ENCODE measurements at places on chromosomes 6 and 20. TPM values are rescaled to one million over a fixed set of nuclear protein-coding genes. Genes with fewer than 3 reads are reported as not detected.

MTG2 gene
- 36.3 TPM for polyA plus RNA-seq

BANF2 gene
- not detected for polyA plus RNA-seq

NCOA5 gene
- polyA plus RNA-seq: 30.5 TPM

MBOAT1 gene
- 7.7 TPM for polyA plus RNA-seq

IL20RA gene
- not detected for polyA plus RNA-seq

TCF21 gene
- not detected for polyA plus RNA-seq

GSTA2 gene
- not detected for polyA plus RNA-seq

HDGFL1 gene
- 0.05 TPM for polyA plus RNA-seq

TMC2 gene
- not detected for polyA plus RNA-seq

ZNF831 gene
- polyA plus RNA-seq: 0.03 TPM

FAM217A gene
- 0.09 TPM for polyA plus RNA-seq

C6orf141 gene
- polyA plus RNA-seq: not detected

C20orf96 gene
- 7.9 TPM for polyA plus RNA-seq

PRKN gene
- polyA plus RNA-seq: not detected

Data from GM12878 (cell line).